Hippocampal formation (tissue), 2 donors: ENCODE measurements at places on chromosomes 7 and 10.

DNA sequence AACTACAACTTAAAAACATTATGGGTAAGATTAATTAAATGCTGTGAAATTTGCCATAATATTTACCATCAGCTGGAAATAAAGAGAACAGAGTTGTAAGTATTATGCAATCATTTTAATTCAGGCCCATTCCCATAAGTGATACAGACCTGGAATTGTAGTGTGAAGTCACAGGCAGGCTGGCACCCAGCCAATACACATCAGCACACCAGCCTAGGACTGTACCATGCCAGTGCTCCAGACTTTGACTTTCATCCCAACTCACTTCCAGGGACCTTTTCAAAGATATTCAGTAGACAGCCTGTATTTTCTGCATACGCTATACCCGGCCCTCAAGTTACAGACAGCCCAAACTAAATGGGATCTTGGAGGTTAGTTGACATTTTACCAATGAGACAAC, 143.3 kb downstream of the TES start:
- DNase-seq = no peak

DNA sequence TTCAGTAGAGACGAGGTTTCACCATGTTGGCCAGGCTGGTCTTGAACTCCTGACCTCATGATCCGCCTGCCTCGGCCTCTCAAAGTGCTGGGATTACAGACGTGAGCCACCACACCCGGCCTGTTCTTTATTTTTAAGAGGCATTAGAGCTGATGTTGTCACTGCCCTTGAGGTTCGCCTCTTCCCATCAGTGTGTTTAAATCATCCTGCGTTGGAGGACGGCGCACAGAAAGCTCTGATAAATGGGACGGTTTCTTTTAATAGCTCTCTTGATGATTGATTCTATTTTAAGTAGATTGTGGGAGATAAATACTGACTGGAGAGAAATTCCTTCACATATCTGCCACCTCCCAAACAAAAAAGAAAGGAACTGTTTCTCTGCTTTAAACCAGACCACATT, 29.0 kb downstream of the UPP1 start:
- DNase-seq = no peak

GRCh38 chr7:139758388-139758787, 19.4 kb downstream of the HIPK2 start:
- DNase-seq = no peak

GRCh38 chr7:74307738-74308505, 18.7 kb downstream of the CLIP2 start:
- no peak for DNase-seq

GRCh38 chr7:93315896-93316295, 83.7 kb downstream of the VPS50 start:
- DNase-seq = no peak

GRCh38 chr10:70891627-70892026, 3.3 kb upstream of the PCBD1 start:
- no peak for DNase-seq

DNA sequence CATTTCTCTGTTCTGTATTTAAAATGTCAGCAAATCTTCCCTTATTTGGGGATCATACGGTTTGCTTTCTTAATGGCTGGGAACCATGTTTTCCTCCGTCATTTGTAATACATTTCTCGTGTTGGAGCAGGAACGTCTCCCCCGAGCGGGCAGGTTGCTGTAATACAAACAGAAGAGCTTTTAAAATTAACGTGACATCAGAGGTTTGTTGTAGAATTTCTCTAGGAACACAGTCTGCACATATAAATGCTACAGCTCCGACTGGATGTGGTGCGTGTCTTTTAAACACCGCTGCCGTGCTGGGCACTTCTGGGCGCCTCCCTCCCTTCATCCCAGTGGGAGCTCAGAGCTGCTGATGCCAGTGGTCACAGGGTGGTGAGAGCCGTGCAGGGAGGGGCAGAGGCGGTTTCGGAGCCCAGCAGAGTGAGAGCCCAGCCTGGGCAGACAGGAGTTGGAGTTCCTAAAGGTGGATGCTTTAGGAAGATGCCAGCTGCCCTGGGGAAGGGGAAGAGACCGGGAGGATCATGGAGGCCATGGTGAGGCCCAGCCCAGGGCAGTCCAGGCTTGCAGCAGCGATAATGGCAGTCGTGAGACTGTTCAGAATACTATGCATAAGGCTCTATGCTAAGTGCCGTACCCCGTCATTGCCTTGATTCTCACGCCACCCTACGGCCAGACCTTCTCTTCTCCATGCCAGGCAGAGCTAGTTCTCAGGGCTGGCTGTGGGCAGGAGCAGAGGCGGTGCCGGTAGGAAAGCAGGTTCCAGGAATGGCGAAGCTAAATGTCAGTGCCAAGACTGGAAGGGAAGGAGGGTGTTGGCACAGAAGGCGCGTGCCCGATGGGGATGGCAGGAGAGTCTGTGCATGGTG, 96.2 kb downstream of the GLRX3 start:
- DNase-seq = no peak

DNA sequence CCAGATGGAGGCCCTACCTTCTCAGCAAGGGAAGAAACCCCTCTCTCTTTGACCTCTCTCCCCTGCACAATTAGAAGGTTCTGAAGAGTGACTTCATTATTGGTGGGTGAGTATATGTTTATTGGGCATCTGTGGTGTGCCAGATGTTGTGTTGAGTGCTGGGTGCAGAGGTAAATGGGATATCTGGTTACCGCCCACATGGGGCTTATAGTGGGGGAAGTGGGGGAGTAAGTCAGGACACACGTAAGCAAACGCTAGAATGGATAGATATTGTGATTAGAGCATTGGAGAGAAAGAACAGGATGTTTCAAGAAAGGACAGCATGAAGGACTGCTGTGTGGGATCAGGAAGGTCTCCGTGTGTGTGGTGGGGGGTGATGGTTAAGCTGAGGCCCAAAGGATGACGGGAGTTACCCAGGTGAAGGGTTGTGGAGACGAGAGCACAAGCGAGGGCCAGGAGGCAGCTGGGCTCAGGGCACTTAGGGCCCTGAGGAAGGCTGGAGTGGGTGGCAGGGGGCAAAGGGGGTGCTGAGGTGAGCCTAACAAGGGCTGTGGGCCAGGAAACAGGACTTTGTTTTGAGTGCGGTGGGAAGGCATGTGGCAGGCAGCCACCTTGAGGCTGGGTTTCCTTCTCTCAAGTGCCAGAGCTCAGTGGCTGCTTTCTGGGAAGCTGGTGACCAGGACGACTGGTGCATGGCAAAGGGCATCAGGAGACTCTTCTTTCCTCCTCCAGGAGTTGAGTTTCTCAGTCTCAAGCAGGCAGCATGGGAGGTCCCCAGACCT, 299.9 kb downstream of the RPS24 start:
- no peak for DNase-seq

GRCh38 chr10:68330852-68331454, 911 bp upstream of the HNRNPH3 start:
- no peak for DNase-seq

GRCh38 chr10:17682236-17682946, 38.4 kb downstream of the STAM start:
- DNase-seq = no peak

DNA sequence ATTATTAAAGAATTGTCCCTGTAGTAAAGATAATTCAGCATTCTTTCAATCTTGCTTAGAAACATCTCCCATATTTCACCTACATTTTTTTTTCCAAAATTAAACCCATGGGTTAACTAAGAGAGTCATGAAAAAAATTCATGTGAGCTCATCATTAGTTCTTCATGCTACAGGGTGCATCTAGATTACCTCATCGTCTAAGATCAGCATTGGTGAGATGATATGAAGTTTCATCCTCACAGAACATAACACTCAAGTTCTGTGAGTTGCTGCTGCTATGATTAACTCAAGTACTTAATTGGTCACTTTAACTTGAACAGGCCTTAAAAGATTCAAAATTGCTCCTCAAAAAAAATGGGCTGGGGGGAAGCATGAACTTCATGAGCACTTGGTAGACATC, 50.0 kb downstream of the RAB11FIP2 start:
- DNase-seq = no peak

DNA sequence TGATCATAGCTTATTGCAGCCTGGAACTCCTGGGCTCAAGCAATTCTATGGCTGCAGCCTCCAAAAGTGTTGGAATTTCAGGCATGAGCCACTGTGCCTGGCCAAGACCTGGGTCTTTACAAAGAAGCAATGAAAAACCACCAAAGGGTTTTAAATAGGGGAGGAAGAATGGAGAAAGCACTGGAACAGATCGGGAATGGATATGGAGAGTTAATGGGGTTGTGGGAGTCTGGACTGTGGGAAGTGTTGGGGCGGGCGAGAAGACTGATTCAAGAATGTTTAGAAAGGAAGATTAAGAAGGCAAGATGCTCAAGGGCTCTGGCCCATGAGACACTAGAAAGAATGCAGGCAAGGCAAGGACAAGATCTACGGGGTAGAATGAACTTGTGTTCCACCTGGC, 98.5 kb downstream of the CARD11 start:
- no peak for DNase-seq

- DNase-seq = no peak
Measured at GRCh38 chr7:125061-125475, 67.3 kb upstream of the FAM20C start.

DNA sequence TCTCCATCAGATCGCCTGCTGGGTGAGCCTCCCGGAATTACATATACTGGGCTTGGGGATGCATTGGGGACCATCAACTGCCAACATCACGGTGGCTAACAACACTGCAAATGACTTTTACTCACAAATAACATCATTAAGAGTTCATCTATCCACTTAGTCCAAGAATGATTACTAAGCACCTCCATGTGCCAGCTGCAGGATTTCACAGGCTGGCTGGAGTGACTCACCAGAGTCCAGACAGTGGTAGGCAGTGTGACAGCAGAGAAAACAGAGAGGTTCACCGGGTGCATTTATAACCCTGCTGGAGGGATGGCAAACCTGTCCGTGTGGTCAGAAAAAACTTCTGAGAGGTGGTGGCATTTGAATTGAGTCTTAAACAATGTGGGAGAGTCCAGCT, 3.2 kb upstream of the IGFBP3 start:
- DNase-seq = no peak

GRCh38 chr7:41928166-41928565, 225.3 kb upstream of the INHBA start:
- no peak for DNase-seq

DNA sequence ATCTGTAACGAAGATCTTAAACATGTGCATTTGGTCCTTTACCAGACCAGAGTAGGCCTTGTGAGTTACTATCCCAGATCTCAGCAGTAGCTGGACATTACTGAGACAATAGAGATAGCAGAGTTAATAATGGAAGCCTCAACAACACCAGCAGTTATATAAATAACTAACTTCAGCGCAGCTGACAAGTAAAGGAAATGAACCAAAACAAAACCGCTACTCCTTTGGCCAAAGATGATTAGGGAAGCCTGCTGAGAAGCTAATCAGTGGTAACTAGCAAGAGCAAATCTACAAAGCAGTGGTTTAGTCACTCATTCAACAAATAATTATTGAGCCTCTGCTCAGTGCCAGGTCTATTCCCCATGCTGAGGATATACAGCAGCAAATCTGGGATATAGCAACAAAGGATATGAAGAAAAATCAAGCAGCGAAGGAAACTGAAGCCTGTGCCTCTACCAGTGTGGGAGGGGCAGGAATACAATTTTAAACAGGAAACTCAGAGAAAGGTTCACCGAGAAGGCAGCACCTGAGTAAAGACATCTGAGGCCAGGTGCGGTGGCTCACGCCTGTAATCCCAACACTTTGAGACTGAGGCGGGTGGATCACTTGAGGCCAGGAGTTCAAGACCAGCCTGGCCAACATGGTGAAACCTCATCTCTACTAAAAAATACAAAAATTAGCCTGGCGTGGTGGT, 103.6 kb downstream of the ELMO1 start:
- DNase-seq = no peak

DNA sequence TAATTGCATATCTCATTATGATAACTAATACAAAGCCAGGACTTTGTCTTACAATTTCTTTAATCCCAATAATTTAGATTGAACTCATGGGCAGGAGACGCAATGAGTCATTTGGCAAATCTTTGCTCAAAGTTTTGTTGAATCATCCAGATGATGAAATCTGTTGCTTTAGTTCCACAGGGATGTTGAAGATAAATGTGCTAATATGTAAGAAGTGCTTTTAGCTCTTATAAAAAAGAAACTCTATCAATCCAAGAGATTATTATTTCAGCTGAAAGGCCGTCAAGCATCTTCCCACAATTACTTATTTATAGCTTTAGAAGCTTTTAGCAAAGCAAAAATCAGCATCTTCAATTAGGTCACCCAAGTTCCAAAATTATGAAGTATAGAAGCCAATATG, 36.8 kb upstream of the ANK3 start:
- no peak for DNase-seq

DNA sequence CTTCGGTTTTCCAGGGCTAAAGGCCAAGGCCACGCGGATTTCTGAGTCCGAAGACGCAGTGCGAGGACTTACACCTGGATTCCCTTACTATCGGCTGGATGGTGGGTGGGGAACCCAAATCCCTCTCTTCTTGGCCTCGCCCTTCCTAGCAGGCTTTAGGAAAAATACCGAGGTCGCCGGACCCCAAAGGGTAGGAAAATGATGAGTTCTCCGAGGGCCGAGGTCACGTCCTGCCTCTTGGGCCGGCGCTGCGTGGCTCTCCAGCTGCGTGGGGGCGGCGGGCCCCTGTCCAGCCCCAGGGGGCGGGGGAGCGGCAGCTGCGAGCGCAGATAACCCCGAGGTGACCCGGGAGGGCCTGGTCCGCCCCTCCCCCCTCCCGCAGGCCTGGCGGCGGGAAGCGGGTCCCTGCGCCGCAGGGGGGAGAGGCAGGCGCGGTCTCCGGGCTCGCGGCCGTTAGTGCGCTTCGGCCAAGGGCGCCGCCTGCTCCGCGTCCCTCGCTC, 805 bp upstream of the HMX3 start:
- no peak for DNase-seq

DNA sequence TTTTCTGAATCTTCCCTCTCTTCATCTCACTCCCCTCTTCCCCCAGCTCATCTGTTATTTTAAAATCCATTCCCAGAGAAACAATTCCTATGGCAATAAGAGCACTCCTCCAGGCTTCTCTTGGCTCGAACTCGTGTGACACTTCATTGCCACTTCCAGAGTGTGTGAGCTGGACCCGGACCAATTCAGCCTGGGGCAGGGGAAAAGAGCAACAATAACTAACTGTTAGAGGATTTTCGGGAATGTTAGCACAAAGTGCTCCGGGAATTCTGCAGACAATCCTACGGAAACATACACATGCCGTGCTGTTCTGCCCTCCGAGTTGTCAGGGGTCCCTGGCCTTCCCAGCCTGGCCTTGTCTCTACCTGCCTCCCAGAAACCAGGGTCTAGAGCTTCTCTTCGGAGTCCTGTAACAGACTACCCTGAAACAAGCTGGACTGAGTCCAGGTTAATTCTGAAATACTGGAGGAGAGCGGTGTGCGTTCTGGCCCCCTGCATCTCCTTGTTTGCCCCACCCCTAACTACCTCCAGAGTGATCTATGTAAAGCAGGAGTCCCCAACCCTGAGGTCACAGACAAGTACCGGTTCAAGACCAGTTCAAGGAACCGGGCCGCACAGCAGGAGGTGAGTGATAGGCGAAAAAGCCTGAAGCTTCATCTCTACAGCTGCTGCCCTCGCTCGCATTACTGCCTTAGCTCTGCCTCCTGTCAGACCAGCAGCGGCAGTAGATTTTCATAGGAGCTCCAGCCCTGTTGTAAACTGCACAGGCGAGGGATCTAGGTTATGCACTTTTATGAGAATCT, 11.3 kb downstream of the COL26A1 start:
- no peak for DNase-seq

GRCh38 chr10:70324339-70324861, 40.6 kb upstream of the NPFFR1 start:
- DNase-seq = no peak

GRCh38 chr10:62019685-62020359, 118.3 kb downstream of the ARID5B start:
- DNase-seq = no peak
